ENCODE measurements at places on chromosomes 5 and 9.

- DNase-seq, result peak; percentile 36
Observed at GRCh38 chr5:74648835-74649293, 8.3 kb upstream of the ENC1 start.

- DNase-seq, result peak; percentile 55
Observed at GRCh38 chr9:130893341-130894101, 3.1 kb downstream of the QRFP start.

DNA sequence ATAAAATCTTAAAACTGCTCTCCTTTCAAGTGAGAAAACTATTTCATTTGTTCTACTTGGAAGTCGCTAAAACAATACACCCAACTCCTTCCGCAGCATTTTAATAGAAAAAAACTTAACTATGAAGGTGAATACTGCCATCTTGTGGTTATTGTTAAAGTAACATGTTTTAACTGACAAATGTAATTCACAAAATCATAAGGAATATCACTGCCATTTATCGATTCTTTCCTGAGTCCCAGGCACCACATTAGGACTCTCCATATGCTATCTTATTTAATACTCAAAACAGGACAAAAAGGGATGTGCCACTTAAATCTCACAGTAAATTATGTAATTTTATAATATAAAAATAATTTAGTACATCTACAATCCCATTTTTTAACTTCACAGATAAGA is 130.5 kb upstream of the ITGA1 start:
- no peak for DNase-seq

GRCh38 chr5:34915856-34916192 is 313 bp downstream of the BRIX1 start:
- no peak for DNase-seq

- no peak for DNase-seq
Observed at GRCh38 chr9:87973730-87974292, 522 bp downstream of the CDK20 start.

DNA sequence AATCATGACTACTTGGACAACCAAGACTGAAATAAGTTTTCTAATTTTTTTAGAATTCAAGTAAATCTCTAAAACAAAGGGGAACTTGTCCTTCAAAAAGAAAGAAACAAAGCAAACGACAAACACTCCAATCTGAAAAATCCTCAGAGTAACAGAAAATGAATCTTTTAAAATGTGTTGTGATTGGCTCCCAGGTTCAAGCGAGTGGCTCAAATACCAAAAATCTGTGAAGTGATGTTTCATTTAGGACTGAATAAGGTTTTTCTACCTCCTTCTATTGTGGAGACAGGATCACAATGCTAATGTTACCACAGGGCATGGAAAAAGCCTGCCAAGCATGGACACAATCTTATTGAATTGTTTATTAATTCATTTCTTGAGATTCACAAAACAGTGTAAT is 415.7 kb downstream of the RAB3C start:
- DNase-seq, result no peak

DNA sequence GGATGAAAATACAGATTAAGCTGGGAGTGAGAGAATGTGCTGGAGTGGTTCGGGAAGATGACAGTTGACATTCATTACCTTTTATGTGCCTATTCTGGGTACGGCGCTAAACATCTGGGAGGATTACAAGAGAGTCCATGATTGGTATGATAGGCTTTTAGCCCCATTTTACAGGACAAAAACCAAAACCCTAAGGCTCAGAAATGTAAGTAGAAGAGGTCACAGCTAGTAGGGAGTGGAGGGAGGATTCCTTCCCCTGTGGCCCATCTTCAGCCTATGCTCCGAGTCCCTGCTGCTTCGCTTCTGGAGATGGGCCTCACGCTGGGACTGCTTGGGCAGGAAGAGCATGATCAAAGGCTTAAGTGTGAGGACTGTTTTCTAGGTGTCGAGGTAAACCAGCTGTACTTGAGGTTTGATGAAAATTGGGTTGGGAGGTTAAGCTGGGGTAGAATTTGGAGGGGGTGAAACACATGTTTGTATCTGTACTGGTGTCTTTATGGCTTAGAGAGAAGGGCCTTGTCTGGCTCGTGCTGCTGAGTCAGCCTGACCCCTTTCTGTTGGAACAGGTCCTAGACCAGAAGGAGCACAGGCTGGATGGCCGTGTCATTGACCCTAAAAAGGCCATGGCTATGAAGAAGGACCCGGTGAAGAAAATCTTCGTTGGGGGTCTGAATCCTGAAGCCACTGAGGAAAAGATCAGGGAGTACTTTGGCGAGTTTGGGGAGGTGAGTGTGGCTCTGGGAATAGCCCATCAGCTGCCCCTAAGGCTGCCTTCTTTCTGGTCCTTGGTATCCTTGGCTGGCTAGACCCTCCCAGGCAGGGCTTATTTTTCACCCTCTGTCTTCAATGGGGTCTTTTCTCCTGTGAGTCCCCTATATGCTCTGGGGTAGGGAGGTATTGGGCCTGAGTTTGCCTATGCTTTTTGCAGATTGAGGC is 2.1 kb downstream of the HNRNPAB start:
- no peak for DNase-seq

DNA sequence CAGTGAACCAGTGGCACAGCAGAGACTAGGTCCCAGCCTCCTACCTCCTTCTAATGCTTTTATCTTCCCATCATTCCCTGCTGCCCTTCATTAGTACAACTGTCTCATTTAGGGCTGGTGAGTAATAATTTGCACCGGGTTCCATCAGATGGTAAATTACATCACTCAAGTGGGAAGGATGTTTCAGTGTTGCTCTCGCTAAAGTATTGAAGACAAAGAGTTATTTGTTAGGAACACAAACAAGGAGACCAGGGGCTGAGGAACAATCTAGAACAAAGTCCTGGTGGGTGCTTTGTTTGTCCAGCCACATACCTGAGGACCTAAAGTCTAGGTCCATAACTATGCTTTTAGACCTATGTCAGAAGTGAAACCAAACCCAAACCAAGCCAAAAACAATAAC is 52.4 kb downstream of the SEC61B start:
- DNase-seq, result no peak

DNA sequence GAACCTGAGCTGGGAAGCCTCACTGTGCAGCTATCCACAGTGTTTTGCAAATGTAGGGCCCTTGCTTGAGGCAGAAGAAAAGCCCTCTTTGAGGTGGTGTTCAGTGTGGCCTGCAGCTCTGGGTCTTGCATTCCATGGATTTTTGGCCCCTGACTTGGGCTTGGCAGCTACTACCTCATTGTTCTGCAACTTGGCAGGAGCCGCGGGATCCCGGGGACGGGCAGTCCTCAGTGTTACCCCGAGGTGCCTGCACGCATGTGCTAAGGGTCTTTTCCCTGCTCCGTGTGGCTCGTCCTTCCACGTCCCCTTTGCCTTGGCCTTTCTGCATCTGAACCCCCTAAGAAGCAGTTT is 39.8 kb downstream of the NEK6 start:
- no peak for DNase-seq

DNA sequence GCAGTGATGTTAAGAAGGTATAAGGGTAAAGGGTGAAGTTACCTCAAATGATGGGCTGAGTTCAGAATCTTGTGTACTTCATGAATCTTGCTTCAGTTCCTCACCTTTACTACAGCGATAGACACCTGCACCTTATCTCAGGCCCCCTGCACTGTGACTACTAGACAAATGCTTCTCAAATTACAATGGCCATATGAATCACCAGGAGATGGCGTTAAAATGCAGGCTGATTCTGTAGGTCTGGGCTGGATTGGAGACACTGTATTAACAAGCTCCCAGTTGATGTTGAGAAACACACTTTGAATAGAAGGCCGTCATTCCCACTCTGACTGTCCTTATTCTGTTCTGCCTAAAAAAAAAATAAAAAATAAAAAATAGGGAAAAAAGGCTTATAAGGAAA is 29.8 kb downstream of the TARS1 start:
- peak; percentile 23 for DNase-seq

DNA sequence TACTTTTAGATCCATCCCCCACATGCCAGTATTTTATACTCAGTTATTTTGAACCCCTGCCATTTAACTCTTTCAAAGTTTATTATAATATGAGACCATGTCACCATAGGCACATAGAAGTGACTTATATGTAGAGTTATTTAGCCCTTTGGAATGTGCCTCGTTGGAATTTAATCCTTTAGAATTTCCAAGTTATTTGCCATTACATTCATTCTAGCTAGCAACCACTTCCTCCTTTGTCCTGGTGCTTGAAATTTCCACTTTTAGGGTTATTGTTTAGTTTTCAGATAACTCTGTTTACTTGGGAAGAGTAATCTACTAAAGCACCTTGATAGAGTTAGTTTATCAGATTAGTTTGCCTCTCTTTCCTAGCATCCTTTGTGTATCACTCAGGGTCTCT is 82.8 kb upstream of the TLE1 start:
- DNase-seq, result no peak

- no peak for DNase-seq
Observed at GRCh38 chr9:128548876-128549275, 3.5 kb upstream of the SPTAN1 start.

GRCh38 chr5:34656700-34657273 is 659 bp downstream of the RAI14 start:
- no peak for DNase-seq

DNA sequence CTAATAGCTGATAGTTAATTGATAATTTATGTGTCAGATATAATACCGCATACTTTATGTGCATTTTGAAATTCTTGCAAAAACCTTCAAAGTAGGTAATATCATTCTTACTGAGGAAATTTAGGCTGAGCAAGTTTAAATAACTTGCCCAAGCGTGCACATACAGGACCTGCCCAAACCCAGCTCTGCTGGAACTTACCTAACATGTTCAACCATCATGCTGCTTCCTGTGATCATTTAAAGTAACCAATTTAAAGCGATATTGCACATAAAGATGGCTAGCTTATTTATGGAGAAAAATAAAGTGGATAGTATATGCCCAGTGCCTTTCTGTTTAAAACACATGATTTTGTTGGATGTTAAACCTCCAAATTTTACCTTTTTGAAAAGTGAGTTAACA is 4.3 kb downstream of the FAM174A start:
- DNase-seq, result no peak

DNA sequence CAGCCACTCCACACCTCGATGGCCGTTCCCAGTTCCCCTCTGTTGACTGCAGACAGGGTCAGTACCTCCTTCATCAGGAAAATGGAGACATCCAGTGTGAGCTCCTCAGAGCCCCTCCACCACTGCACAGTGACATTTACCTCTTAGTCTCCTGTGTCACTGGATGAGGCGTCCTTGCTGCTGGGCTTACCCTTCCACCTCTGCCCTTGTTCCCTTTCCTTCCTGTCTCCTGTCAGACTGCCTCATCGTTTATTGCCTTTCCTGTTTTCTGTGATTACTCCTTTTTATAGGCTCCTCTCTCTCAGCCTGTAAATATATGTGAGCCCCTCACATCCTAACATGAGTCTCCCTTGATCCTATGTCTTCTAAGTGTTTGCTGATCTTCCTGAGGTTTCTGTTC is 23.2 kb upstream of the SPTAN1 start:
- DNase-seq, result no peak

- DNase-seq, result no peak
Observed at GRCh38 chr5:124706051-124706450, 40.4 kb downstream of the ZNF608 start.

- no peak for DNase-seq
Observed at GRCh38 chr5:14465116-14465515, 116.5 kb upstream of the OTULINL start.

GRCh38 chr9:18441261-18441660 is 32.7 kb upstream of the ADAMTSL1 start:
- DNase-seq, result no peak

- DNase-seq, result peak; percentile 47
Observed at GRCh38 chr9:17005056-17005823, 129.6 kb upstream of the CNTLN start.

GRCh38 chr5:154366353-154366752 is 79.4 kb upstream of the SAP30L start:
- no peak for DNase-seq

GRCh38 chr5:51185850-51186329 is 197.4 kb upstream of the ISL1 start:
- peak; percentile 57 for DNase-seq

- no peak for DNase-seq
Observed at GRCh38 chr9:76559286-76559685, 100.3 kb downstream of the GCNT1 start.

- no peak for DNase-seq
Observed at GRCh38 chr5:156686380-156686779, 163.7 kb upstream of the PPP1R2B start.

DNA sequence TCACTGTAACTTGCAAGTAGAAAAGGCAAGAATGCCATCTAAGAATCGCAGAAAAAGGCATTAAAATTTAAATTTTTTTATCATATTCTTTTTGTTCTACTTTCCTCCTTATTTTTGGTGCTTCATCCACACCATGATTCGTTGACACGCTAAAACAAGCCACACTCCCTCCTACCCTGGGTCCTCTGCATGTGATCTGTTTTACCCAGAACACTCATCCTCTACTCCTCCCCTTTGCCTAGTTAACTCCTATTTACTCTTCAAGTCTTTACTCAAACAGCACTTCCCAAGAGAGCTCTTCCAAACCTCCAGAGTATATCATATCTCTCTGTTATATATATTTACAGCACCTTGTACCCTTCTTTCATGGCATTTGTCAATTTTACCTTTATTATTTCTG is 61.4 kb upstream of the SRP19 start:
- DNase-seq, result no peak

GRCh38 chr9:68515326-68516017 is 25.2 kb downstream of the TMEM252 start:
- no peak for DNase-seq

DNA sequence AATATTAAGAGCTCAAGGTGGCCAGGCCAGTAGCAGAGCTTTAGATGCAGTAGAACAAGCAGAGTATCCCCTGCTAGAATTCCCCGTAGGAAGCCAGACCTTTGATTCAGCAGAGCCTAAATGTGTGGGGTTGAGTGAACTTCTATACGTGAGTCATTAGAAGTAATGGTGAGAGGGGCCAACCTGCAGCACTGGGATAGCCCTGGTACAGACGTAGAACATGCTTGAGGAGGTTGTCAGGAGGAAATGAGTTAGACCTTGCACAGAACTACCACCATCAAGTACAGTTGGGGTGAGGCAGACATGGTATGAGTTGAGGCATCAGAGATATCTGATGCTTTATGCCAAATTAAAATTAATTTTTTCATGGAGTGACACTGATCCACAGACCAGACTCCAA is 42.0 kb downstream of the PDCD1LG2 start:
- no peak for DNase-seq

DNA sequence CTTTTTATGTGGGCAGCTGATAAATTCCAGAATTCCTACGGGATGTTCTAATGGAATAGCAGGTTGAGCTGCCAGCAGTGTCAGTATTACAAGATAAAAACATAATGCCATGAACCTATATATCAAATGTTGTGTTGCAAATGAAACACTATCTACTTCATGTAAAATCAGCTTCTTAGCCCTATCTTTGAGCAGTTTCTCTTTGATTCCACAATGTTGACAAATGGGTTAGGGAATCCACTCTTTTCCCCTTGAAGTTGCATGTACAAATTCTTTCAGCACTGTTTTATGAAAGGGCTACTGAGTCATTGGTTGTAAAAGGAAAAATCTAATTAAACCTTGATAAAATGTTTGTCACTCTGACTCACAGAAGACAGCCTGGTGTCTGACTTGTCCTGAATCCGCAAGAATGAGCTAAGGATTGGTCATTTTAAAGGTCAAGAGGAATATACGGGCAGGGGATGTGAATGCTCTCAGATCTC is 950.6 kb upstream of the NUDT12 start:
- DNase-seq, result no peak
